Subcutaneous preadipocyte (primary cell): ENCODE measurements at places on chromosomes 5 and 9. TPM values are rescaled to one million over a fixed set of nuclear protein-coding genes. Genes with fewer than 3 reads are reported as not detected.

Gene SLC28A3
- under 0.01 TPM in 2 replicates for total RNA-seq

Gene LRRC70
- 0.98 and 1.5 TPM in 2 replicates for total RNA-seq

Gene TESK1
- total RNA-seq, result 10.9 and 11.8 TPM in 2 replicates

Gene SYK
- not detected in 2 replicates for total RNA-seq

Gene PCDHB4
- total RNA-seq, result 0.37 TPM in 1 of 2 replicates, not detected in the other

Gene NEUROG1
- not detected in 2 replicates for total RNA-seq

Gene SPINK7
- total RNA-seq, result not detected in 2 replicates
